ENCODE measurements at places on chromosomes 3 and 15.

DNA sequence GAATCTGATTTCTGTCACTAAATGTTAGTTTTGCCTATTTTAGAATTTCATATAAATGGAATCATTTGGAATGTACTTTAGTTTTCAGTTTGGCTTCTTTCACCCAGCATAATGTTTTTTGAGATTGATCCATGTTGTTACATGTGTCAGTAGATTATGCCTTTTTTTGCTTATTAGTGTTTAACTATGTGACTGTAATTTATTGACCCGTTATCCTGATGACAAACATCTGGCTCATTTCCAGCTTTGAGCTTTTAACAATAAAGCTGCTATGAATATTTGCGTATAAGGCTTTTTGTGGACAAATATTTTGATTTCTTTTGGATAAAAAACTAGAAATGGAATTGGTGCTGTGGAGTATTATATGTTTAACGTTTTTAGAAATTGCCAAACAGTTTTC, 254.5 kb upstream of the CFAP20DC start:
- DNase-seq, result no peak

- no peak for DNase-seq
Measured at GRCh38 chr3:50242381-50242770, 6.4 kb downstream of the GNAI2 start.

- no peak for DNase-seq
Measured at GRCh38 chr3:23873941-23874340, 42.8 kb downstream of the NKIRAS1 start.

DNA sequence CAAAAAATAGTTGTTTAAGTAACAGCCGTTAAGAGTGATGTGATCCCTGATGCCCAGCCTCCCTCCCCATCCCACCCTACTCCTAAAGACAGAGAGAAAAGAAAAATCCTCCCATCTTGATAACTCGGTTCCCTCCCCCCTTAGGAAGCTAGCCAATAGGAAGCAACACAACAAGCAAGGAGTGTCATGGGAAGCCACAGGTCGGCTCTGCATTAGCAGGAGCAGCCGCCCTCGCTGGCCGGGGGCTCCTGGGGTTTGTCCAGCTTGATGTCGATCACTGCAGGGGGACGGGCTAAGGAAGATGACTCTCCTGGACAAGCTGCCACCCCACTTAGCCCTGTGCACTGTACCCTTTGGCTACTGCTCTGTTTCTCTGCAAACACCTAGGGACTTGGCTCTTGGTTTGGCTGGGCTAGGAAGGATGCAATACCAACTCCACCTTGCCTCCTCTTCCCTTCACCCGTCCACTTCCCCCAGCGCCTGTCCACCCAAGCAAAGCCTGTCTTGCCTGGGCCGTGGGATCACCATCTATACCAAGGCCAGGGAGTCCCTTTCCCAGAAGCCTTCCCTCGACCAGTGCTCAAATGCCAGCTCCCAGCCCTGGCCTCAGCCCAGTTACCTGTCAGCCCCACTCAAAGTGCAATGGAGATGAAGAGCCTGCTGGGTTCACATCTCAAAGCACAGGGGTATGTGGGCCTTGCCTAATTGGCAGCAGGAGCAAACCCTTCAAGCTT, 23.1 kb downstream of the SRPRB start:
- no peak for DNase-seq

DNA sequence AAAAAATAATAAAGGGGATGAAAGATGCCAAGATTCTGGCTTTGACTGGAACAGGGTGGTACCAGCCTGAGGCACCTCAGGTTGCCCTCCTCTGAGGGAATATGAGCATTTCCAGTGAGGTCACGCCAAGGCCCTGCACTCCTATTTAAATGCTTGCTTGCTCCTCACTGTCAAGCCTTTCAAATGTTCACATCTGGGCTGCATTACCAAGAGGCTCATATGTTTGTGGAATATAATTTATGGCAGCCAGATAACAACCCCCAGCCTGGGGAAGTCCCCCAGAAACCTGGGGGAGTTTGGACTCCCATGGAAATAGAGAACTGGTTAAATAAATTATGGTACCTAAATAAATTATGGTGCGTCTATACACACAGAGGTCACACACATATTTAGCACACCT, 88.4 kb downstream of the FRMD4B start:
- DNase-seq, result no peak

DNA sequence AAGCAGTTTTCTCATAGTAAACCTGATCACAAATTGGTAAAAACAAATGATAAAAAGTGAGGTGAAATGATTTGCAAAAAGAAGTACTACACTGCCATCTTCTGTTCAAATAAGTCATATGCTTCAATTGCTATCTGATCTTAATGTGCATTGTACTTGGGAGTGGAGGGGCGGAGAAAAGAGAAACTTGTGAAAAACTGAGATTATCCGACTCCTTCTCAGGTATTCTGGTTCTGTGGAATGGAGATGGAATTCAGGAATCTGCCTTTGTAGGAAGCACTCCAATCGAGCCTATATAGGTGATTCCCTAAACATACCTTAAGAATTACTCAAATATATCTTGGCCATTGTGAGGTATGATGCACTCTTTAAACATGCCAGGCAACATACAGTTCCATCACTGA, 180.6 kb downstream of the CHL1 start:
- DNase-seq, result no peak

GRCh38 chr3:60998858-60999257, 252.4 kb downstream of the FHIT start:
- no peak for DNase-seq

GRCh38 chr3:107524326-107524840, 1.6 kb downstream of the BBX start:
- no peak for DNase-seq

DNA sequence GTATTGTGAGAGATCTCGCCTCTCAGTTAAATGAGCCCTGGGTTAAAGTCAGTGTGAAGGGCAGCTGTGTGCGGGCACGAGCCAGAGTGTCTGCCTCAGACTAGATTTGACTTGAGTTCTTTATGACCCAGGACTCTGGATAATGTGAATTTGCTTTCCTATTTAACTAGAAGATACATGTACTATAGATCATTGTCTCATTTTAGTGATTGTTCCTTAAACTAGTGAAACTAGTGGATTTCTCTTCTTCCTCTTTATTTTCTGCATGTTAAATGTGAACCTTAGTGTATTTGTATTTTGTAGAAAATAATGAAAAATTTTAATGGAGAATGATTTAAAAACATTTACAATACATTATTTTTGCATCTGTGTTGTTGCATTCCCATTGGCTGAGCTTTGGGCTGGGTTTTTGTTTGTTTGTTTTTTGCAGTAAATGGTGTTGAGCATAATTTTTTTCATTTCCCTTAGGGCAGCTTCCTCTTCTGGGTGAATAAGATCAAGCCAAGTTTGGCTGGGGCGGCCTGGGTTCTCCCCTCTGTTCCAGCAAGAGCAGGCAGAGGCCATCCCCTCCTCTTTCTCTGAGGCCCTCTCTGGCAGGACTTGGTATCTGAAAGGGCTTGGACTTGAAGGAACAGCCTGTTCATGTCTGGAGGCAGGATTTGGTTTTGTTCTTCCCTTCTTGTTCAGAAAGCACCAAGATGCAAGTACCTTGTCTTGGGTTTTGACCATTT, 15.0 kb downstream of the GCSAM start:
- DNase-seq, result no peak

GRCh38 chr15:95816591-95816990, 513.9 kb upstream of the NR2F2 start:
- DNase-seq, result no peak

DNA sequence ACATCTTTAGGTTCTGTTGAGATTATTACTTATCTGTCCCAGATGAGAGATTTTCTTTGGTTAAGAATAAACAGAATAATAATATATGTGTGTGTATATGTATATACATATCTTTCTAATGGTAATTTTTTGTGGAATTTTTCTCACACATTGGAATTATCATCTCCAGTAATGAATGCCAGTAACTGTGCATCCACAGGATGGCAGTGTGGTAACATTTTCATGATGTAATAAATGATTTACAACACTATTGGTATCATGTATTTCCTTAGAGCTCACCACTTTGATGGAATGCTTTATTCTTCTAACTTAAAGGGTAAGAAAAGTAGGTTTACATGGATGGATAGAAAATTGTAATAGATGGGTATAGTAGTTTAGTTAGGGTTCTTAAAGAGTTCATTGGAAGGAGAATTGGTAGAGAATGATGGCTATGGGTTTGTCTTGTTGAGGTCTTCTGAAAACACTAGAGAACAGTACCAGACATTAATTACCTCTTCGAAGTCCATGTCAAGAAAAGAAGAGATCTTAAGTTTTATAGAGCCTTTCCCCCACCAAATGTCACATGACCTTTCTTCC, 78.1 kb downstream of the STT3B start:
- DNase-seq, result no peak

- DNase-seq, result no peak
Measured at GRCh38 chr15:63169788-63170187, 12.5 kb upstream of the RPS27L start.

DNA sequence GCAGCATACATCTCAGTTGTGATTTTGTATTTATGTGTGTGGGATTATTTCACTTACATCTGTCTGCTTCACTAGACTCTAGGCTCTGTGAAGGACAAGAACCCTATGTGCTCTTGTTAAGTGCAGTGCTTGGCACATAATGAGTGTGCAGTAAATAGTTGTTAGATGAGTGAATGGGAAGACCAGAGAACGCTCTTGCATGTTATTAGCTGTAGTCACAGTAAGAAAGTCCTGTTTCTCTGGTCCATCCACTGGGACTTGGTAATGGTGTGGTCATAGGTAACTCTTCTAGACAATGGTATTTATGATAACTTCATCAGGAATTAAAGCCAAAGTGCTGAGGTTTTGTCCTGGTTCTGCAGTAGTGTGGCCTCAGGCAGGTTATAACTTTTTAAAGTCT, 1.4 kb upstream of the AQP9 start:
- DNase-seq, result no peak

GRCh38 chr3:81838457-81838856, 77.0 kb upstream of the GBE1 start:
- DNase-seq, result no peak

DNA sequence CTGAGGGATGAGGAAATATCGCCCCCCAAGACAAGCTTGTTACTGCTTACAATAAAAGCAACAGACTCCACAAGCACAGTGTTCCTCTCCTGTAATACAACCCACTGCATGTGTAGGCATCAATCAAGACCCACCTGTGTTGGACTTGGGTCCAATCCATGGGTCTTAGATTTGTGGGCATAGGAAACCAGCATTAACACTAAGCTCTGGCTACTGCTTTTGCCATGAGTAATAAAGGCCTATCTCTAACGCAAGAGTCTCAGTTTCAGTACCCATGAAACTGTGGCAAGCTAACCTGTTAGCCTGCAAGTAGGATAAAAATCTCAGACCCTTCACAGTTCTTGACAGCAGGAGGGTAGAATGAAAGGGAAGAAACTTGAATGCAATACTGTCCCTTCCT, 5.2 kb upstream of the EIF1B start:
- no peak for DNase-seq

DNA sequence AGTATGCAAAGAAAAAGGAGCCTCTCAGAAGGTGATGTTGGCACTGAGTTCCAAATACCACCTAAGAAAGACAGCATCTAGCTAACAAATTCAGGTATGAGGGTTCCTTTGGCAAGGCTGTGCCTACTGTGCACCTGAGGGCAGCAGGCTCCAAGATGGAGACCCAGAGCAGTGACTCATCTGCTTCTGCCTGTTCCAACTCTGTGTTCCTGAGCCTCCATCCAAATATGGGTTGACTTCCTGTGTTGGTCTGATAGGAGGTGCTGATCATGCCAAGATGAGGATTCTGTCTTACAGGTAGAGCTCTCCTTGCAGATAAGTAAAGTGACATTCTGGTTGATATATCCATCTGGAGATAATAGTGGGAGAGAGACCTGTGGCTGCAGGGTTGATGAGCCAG, 26.0 kb downstream of the SV2B start:
- DNase-seq, result no peak

- no peak for DNase-seq
Measured at GRCh38 chr3:196763179-196763578, 23.5 kb downstream of the PAK2 start.

GRCh38 chr15:50330921-50331320, 24.1 kb downstream of the GABPB1 start:
- no peak for DNase-seq

GRCh38 chr15:77094397-77095030, 23.6 kb upstream of the TSPAN3 start:
- no peak for DNase-seq

- no peak for DNase-seq
Measured at GRCh38 chr3:126367316-126367805, 10.2 kb upstream of the KLF15 start.

GRCh38 chr15:41596972-41597371, 38.0 kb downstream of the TYRO3 start:
- no peak for DNase-seq

DNA sequence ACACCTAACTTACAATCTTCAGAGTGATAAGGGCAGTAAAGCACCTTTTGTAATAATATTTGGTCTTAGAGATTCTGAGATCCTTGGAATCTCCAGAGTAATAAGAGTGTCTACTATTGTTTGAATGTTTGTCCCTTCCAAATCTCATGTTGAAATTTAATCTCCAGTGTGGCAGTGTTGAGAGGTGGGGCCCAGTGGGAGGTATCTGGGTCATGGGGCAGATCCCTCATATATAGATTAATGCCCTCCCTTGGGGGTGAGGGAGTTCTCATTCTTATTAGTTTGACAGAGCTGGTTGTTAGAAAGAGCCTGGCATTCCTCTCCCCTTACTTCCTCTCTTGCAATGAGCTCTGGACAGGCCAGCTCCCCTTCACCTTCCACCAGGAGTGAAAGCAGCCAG, 16.0 kb downstream of the DZIP1L start:
- DNase-seq, result no peak

GRCh38 chr15:81255958-81256320, 59.3 kb downstream of the IL16 start:
- DNase-seq, result no peak

DNA sequence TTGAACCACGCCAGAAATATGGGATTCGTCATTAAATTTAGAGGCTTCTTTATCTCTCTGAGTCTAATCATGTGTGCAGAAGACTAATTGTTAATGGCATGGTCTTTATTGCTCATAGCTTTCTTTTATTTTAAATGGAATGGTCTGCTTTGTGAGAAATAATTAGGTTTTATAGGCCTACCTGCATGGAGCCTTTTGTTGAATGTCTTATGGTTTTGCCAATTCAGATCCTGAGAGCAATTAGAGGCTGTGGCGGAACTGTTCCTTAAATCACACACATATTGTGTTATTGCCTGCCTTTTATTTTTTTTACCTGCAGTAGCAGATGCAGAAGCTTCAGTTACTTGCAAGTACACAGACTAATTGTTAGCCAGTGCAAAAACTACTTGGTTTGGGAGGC, 306.2 kb downstream of the NLGN1 start:
- DNase-seq, result no peak

Measured in GM06990 (cell line).